Transverse colon (tissue), 4 donors: ENCODE measurements at places on chromosomes 6 and 20. TPM values are rescaled to one million over a fixed set of nuclear protein-coding genes. Genes with fewer than 3 reads are reported as not detected.

Gene SLC17A4
- total RNA-seq: 6.0 TPM

- H3K36me3 ChIP-seq: no peaks in the 10 kb centered on the region
- DNase-seq: no peak
- H3K4me3 ChIP-seq: no peak overlapping the region
- H3K27ac ChIP-seq: peak overlapping the region; percentile 8
- H3K27me3 ChIP-seq: no peaks in the 10 kb centered on the region
These were observed 21.2 kb upstream of the MEP1A start for GRCh38 chr6:46772016-46772415.

DNA sequence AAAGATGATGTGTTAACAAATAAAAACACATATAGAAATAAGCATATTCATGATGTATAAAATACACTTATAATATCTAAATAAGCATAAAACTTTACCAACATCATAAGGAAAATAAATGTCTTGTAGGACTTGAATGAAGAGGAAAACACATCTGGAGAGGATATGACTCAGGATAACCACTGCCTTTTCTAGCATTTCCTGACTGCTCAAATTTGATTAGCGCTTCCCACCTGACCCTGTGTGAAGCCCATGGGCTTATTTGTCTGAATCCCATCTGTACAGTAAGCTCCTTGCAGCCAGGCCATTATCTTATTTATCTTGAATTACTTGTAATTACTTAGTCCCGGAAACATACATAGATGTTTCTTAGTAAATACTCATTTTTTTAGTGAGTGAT lies 608.6 kb downstream of the COL12A1 start:
- H3K4me3 ChIP-seq: no peak overlapping the region
- no peak for DNase-seq
- no peaks in the 10 kb centered on the region for H3K36me3 ChIP-seq
- H3K4me1 ChIP-seq: no peaks in the 10 kb centered on the region

GRCh38 chr6:146420255-146420654 lies 123.4 kb upstream of the RAB32 start:
- H3K27me3 ChIP-seq: no peaks in the 10 kb centered on the region
- H3K4me1 ChIP-seq: no peaks in the 10 kb centered on the region
- no peak overlapping the region for H3K27ac ChIP-seq
- H3K4me3 ChIP-seq: no peak overlapping the region
- H3K36me3 ChIP-seq: no peaks in the 10 kb centered on the region
- DNase-seq: no peak

Gene RAET1L
- not detected for total RNA-seq

GRCh38 chr6:37038292-37039198 lies 33.1 kb downstream of the FGD2 start:
- H3K27me3 ChIP-seq: no peaks in the 10 kb centered on the region
- no peak for DNase-seq
- H3K4me3 ChIP-seq: no peak overlapping the region
- no peaks in the 10 kb centered on the region for H3K36me3 ChIP-seq

DNA sequence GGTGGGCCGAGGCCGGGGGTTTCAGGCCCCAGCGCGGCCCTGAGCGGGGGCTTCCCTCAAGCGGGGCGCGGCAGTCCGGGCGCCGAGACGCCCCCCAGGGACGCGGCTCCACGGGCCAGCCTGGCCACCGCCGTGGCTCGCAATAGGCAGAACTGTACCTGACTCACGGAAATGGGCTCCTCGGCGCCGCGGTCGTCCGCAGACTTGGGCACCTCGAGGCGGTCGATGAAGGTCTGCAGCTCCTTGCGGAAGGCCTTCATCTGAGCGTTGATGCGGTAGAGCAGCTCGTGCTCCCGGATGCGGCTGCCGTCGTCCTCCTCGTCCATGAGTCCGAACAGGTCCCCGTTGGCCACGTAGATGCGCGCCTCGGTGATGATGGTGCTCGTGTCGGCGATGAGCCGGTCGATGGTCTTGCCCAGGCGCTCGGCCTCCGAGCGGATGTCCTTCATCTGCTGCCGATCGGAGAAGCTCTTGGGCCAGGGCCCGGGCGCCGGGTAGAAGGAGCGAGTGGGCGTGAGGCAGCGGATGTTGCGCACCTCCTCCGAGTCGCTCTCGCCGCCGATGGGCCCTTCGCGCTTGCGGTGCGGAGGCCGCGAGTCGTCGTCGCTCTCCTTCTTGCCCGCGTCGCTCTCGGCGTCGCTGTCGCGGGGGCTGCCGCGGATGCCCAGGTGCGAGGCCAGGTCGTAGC lies 16.1 kb upstream of the KIAA0408 start:
- no peaks in the 10 kb centered on the region for H3K27me3 ChIP-seq
- no peaks in the 10 kb centered on the region for H3K4me1 ChIP-seq
- DNase-seq: no peak
- H3K36me3 ChIP-seq: no peaks in the 10 kb centered on the region

- H3K27ac ChIP-seq: no peak overlapping the region
- no peaks in the 10 kb centered on the region for H3K27me3 ChIP-seq
- no peak overlapping the region for H3K4me3 ChIP-seq
- H3K4me1 ChIP-seq: no peaks in the 10 kb centered on the region
- no peaks in the 10 kb centered on the region for H3K36me3 ChIP-seq
These were observed 89.6 kb downstream of the AIG1 start for GRCh38 chr6:143150281-143150680.

GRCh38 chr6:82361631-82362030 lies 2.0 kb upstream of the TPBG start:
- peaks cover 52% of the 10 kb centered on the region for H3K27me3 ChIP-seq
- no peaks in the 10 kb centered on the region for H3K36me3 ChIP-seq
- H3K27ac ChIP-seq: no peak overlapping the region

DNA sequence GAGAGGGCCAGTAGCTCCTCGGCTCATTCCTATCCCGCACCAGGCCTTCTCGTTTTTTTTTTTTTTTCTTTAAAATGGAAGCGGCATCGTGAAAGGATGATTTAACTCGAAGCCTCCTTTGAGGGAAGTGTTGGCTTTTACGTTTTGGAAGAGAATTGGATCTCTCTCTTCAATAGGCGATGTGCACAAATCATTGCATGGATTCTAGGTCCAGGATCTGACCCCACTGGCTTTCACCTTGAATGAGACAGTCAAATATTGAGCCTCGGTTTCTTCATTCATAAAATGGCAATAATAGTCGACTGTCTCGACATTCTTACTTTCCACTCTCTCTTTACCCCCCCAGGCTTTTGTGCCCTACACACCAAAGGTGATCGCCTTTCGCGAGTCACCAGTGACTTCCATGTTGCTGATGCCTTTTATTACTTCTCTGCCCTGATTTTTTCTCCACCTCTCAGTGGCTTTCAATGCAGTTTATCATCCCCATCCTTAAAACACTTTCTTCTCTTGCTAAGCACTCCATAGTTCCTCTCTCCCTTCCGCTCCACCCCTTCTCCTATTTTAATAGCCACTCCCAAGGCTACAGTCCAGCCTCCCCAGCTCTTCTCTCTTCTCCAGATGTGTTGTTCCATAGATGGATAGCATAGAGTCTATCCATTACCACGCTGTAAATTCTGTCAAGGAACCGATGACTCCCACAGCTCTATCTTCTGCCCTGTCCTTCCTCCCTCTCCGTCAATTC lies 473 bp upstream of the DTNBP1 start:
- H3K27me3 ChIP-seq: no peaks in the 10 kb centered on the region
- peak overlapping the region; percentile 95 for H3K27ac ChIP-seq
- peak overlapping the region; percentile 84 for H3K4me3 ChIP-seq
- no peaks in the 10 kb centered on the region for H3K36me3 ChIP-seq

Gene TFAP2C
- 0.82 TPM for total RNA-seq

DNA sequence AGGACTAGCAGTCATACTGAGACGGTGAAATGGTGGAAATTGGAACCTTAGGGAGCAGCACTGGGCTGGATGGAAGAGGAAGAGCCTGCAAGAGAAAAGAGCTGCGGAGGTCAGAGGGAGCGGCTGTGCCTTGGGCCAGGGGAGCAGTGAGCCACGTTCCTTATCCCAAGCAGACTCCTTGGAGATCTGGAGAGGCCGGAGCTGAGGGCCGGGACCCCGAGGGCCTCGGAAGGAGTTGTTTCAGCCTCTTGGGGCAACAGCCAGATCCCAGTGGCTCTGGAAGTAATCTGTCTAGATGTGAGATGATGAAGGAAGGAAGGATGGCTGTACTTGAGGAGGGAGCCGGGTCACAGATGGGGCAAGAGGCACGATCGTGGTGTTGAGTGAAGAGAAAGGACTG lies 16.1 kb downstream of the PCMTD2 start:
- H3K4me1 ChIP-seq: no peaks in the 10 kb centered on the region
- no peak overlapping the region for H3K27ac ChIP-seq
- H3K27me3 ChIP-seq: no peaks in the 10 kb centered on the region
- H3K36me3 ChIP-seq: peaks cover 22% of the 10 kb centered on the region
- DNase-seq: no peak

Gene RHAG
- not detected for total RNA-seq

DNA sequence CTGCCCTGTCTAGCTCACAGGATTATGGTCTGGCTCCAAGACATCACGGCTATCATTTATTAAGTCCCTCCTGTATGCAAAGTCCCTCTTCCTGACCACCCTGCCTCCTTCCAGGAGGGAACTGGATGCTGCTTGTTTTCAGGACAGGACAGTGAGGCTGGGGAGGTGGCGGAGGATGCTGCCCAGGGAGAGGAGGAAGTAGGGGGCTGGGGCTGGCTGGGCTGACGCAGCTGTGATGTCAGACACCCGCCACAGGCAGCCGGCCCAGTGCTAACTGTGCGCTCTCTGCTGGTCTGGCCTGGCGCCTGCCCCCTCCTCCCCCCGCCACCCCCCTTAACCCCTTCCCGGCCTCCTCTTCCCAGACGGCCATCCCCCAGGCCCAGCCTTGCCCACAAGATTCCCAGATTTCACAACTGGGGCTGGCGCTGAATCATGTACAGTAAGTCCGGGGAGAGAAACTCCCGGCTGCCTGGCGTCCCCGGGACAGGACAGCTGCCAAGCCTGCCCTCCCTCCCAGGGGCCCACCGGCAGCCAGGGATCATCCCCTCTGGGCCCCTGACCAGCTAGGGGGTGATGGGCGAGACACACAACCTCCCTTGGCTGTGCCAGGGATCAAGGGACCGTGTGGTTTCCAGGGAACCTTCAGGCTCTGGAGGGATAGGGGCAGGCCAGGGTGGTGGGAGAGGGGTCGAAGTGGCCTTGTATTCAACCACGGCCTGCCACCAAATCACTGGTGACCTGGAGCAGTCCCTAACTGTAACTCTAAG lies 118.1 kb downstream of the CEBPB start:
- H3K36me3 ChIP-seq: no peaks in the 10 kb centered on the region
- H3K4me3 ChIP-seq: no peak overlapping the region
- DNase-seq: peak; percentile 78
- peaks cover 34% of the 10 kb centered on the region for H3K4me1 ChIP-seq

- no peaks in the 10 kb centered on the region for H3K36me3 ChIP-seq
- DNase-seq: no peak
- no peak overlapping the region for H3K4me3 ChIP-seq
- H3K4me1 ChIP-seq: no peaks in the 10 kb centered on the region
These were observed 19.7 kb downstream of the TSHZ2 start for GRCh38 chr20:52991830-52992229.

- H3K27me3 ChIP-seq: no peaks in the 10 kb centered on the region
- H3K4me1 ChIP-seq: no peaks in the 10 kb centered on the region
- H3K4me3 ChIP-seq: no peak overlapping the region
- DNase-seq: no peak
These were observed 13.4 kb upstream of the SLC17A2 start for GRCh38 chr6:25943887-25944286.

GRCh38 chr6:71203206-71203605 lies 85.4 kb upstream of the OGFRL1 start:
- no peaks in the 10 kb centered on the region for H3K27me3 ChIP-seq
- H3K4me1 ChIP-seq: no peaks in the 10 kb centered on the region
- H3K4me3 ChIP-seq: no peak overlapping the region

Gene SLC17A1
- not detected for total RNA-seq

DNA sequence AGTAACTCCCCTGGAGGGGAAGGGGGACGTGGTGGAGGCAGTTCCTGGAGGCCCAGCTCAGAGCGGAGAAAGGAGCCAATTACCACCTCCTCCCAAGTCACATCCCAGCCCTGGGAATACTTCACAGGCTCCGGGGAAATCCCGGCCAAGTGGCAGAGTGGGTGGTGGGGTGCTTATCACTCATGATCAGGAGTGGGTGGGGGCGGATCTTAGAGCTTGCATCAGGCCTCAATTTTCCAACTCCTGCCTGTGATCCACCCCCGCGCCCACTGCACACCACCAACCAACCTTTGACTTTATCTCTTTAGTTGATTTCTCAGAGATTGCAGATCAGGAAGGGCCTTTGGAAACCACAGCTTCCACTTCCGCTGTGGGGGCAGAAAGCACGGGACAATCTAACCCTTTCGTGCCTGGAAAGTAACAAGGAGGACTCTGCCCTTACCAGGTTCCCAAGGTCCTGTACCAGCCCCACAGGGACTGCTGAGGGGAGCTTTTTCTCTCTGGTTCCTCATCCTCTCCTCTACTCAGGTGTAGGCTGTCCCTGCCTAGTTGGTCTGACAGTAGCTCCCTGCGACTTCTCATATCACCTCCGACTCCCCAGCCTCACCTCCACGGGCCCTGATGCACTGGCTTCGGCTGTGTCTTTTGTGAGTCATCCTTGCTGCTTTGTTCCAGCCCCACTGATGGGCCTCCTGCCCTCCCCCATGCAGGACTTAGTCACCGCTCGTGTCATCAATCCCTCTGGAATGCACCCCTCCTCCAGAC lies 24.9 kb upstream of the IER3 start:
- H3K27me3 ChIP-seq: no peaks in the 10 kb centered on the region
- H3K27ac ChIP-seq: peak overlapping the region; percentile 62
- no peaks in the 10 kb centered on the region for H3K36me3 ChIP-seq
- no peak overlapping the region for H3K4me3 ChIP-seq
